ENCODE measurements at places on chromosomes 4 and X.

GRCh38 chr4:83257811-83258210 lies 26.8 kb downstream of the COQ2 start:
- DNase-seq, result no peak

GRCh38 chr4:5753766-5754528 lies 42.9 kb downstream of the EVC start:
- no peak for DNase-seq

DNA sequence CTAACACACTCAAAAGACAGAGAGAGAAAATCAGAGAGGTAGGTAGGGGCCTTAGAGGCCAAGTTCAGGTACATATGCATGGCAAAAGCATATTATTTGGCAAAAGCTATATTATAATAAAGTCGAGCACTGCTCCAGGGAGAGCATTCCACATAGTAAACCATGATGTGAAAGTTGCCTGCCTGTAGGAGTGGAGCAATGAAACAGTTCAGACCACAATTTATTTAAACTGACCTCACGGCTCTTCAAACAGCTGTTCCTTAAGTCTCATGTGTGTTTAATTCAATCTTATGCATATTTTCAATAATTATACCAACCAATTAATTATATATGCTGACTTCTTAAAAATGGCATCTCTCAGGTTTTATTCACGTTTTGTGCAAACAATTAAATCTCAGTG lies 3.3 kb downstream of the RFC1 start:
- DNase-seq, result no peak

- DNase-seq, result peak; percentile 64
These were observed 28.4 kb downstream of the PDHA1 start for GRCh38 chrX:19372170-19372546.
